ENCODE measurements at places on chromosomes 6 and 20.

- no peak for DNase-seq
Measured at GRCh38 chr6:12585497-12585958, 131.0 kb upstream of the PHACTR1 start.

GRCh38 chr20:51860111-51860882 is 58.0 kb upstream of the SALL4 start:
- DNase-seq: no peak

- no peak for DNase-seq
Measured at GRCh38 chr6:3195695-3196497, 31.6 kb downstream of the TUBB2B start.

DNA sequence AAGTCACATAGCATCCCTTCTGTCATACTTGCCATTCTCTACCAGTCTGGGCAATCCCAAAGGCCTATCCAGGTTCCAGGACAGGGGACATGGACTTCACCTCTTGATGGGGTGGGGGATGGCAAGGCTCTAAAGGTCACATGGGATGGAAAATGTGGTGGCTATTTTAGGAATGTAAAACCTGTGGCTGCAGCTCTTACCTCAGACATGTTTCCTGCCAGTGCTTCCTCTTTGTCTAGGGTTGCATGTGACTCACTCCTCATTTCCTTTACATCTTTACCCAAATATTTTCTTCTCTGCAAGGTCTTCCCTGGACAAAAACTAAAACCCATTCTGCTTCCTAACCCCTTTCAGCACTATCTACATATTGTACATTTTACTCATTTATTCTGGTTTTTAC is 135.7 kb downstream of the BTBD3 start:
- DNase-seq: no peak

DNA sequence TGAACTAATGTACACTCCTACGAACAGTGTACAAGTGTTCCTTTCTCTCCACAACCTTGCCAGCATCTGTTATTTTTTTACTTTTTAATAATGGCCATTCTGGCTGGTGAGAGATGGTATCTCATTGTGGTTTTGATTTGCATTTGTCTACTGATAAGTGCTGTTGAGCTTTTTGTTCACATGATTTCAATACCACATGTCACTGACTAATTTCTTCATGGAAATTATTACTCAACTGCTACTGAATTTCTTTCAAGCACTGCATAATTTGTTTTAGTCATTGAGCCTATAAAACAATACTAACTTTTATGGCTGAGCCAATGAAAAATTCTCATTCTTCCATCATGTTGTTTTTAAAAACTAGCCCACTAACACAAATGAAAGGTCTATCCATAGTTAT is 115.4 kb downstream of the FRK start:
- DNase-seq: no peak

- DNase-seq: no peak
Measured at GRCh38 chr20:43988451-43988850, 73.8 kb downstream of the TOX2 start.

DNA sequence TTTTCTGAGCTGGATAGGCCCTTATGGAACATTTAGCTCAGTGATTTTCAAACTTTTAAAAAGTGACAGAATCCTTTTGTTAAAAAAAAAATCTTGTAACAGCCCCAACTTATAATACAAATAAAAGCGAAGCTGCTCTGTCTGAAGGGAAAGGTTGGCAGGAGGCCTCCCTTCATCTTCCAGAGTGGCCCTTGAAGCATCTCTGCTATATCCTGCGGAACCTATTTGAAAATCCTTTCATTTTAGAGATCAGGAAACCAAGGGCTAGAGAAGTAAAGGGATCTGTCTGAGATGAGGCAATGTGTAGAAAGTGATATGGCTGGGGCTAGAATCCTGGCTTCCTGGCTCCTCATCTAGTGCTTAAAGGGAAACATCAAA is 107.8 kb downstream of the UBE3D start:
- no peak for DNase-seq

DNA sequence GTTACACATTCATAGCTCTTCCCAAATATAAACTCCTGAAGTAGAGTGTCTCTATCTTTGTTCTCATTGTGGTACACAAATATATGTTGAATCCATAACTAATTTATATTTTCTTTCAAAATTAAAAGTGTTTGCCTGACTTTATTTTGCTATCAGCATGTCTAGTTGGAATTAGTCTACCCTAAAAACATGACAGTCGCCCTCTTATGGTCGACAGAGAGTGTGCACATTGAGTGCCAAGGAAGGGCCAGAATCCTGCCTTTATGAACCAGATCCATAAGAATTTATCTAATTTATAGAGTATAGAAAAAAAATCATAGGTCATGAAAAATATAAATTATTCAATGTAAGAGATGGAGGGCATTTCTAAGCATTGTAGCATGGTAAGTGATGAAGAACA is 12.3 kb upstream of the DEFB112 start:
- no peak for DNase-seq

GRCh38 chr6:48213076-48213788 is 102.2 kb upstream of the PTCHD4 start:
- DNase-seq: no peak

DNA sequence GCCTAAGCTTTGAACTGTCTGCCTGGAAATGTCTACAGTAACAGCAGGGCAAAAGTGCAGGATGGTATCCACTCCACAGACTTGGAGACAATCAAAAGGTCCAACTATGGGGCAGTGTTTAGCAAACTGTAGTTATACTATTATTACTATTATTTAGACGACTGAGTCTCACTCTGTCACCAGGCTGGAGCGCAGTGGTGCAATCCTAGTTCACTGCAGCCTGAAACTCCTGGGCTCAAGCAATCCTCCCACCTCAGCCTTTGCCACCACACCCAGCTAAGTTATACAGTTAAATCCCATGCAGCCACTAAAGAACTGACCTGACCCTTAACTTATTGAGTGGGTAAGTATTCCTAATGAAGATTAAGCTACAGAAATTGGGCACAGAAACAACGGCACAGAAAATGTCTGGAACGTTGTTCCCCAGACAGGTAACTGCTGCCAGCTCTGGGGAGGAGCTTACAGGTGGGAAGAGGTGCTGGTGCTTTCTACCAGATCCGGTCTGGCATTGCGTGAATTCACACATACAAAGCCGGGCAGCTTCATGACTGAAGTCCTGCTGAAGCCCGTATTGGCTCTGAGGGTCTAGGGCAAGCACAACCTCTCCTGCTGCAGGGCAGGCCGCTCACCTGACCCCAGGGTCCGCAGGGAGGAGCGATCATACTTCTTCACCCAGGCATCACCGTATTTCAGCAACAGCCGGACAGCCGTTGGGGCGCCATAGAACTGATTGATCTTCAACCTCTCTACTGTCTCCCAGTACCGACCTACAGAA is 27.0 kb upstream of the APMAP start:
- DNase-seq: no peak

- DNase-seq: no peak
Measured at GRCh38 chr6:106053484-106054205, 32.5 kb upstream of the PRDM1 start.

GRCh38 chr6:155121699-155122098 is 126.6 kb downstream of the TIAM2 start:
- DNase-seq: no peak

DNA sequence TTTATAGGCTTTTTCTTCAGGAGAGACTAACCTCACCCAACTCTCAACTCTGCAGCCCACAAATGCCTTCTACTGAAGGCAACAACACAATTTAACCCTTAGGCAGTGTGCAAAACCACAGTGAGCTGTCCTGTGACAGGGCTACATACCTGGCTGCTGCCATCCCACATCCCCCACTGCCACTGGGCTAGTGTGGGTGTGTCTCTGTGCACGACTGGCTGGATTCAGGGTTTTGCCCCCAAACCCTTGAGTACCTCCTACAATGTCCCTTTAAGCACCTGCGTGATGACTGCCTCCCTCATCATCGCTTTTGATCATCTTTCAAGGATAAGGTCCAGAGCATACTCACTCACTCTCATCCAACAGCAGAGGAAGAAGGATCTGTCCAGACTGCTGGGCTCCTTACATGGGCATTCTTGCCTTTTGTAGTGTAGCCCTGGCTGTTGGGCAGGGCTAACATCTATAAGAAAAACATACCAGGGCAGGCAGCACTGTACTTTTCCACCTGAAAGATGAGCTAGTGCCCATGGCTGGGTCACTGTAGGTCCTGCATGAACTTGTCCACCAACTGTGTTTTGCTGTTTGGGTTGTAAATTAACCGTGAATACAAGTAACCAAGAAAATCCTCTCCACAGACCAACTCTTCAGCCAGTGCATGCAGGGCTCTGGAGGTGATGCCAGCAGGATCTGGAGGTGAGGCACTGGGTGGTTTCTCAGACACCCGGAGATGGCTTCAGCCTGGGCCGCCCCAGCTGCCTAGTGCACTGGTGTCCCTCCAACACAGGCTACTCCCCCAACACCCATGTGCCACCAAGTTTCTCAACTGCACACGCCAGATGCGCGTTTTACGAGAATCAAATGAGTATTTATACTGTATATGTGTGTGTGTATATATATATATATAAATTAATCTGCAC is 45.2 kb downstream of the PLCG1 start:
- DNase-seq: no peak

DNA sequence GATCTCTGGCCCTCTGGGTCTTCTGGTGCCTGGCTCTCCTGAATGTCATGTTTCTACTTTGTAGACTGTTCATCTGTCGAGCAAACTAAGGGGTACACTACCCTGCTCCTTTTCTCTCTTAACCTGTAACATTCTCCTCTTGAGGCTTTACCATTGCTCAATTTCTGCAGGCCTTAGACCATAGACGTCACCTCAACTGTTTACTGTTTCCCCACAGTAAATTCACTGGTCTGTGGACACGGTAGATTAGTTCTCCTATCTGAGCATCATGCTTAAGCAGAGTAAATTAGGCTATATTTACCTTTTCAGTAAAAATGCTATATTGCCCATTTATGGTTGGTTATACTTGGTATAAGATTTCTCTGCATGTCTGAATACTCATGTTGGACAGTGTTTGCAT is 40.5 kb downstream of the MCM8 start:
- DNase-seq: no peak

- DNase-seq: no peak
Measured at GRCh38 chr6:134532694-134533624, 215.0 kb upstream of the SGK1 start.

DNA sequence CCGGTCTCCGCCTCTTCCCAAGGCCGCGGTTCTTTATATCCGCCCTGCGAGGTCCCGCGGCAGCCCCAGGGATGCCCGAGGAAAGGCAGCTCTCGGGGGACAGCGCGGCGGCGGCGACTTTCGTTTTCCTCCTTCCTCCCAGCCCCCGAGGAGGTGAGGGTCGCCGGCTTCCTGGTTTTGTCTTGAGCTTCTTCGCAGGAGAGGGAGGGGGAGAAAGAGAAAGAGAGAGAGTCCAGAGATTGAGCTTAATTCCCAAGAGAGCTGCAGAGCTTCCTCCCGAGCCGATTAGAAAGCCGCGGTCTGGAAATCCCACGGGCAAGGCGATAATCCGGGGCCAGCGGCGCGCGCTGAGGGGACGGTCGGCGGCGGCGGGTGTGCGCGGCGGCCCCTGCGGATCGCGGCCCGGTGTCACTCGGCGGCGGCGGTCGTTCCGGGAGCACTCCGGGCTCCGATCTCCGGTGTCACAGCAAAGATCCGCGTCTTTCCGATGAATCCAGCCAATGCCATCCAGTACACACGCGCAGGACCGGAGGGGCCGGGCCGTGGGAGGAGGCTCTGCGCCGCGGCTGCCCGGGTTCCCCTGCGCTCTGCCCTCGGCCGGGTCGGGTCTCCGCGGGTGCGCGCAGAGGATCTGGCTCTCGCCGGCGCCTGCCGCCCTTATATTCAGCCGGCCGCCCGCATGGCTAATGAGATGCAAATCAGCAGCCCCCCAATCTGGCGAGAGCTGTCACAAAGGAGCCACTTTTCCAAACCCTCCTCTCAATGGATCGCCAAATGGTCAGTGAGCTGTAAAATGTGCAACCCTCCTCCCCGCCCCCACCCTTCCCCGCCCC is at the start of gene DLL1:
Gene DLL1, minus strand, starts transcription at position 783 of the 833 bp plus-strand sequence. CDS start 939 bp downstream, outside the sequence.
- no peak for DNase-seq

GRCh38 chr6:35267446-35267845 is 7.9 kb downstream of the ZNF76 start:
- DNase-seq: no peak

DNA sequence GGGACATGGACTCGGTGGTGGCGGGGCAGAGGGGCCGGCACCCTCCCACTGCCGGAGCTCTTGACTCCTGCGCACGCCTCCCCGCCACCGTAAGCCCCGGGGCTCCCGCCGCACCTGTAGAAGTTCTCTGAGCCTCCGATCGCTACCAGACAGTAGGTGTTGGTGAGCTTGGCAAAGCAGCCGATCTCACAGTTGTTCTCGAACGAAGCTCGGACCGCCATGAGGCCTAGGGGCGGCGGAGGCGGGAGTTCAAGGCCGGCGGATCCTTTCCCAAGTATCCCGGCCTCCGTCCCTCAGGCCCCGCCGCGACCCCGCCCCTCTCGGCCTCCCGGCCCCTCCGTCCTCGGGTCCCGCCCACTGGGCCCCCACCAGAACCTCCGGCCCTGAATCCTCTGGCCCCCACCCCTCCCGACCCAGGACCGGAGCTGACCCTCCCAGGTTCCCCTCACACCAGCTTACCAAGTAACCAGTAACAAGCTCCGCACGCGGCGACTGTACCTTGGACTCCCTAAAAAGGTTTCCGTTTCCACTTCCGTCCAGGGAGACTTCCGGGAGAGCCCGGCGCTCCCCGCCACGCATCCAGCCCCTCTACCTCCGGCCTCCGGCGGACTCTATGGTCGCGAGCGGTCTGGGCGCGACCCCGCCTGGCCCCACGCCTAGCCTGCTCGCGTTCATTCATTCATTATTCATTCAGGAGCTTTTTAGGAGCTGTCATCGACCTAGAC is at the start of gene EIF6:
Gene EIF6, minus strand, starts transcription at position 506 of the 725 bp plus-strand sequence. Its CDS starts 285 bp downstream, at position 221.
- DNase-seq: peak; percentile 69

DNA sequence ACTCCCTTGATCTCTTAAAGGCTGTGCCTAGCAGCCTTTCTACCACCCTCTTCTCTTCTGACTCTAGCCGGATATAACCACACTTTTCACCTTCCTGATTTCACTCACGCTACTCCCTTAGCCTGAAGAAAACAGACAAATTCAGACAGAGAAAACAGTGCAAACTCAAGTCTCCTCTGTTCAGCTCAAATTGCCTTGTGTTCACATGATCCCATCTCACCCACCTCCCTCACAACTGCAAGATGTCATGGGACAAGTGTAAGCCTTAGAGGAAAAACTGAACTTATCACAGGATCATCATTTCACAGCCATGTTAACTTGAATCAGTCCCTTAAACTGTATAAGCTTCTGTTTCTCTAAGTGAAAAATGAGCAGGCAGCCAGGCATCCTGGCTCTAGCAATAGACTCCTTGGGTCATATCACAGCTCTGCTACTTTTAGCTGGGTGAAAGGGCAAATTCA is 66.5 kb upstream of the TENT5A start:
- DNase-seq: no peak

GRCh38 chr6:98639089-98639635 is 195.2 kb upstream of the POU3F2 start:
- no peak for DNase-seq
